ENCODE measurements at places on chromosomes 13 and 19.

- no peak for DNase-seq
These were observed 16.3 kb downstream of the S1PR2 start for GRCh38 chr19:10214784-10215183.

DNA sequence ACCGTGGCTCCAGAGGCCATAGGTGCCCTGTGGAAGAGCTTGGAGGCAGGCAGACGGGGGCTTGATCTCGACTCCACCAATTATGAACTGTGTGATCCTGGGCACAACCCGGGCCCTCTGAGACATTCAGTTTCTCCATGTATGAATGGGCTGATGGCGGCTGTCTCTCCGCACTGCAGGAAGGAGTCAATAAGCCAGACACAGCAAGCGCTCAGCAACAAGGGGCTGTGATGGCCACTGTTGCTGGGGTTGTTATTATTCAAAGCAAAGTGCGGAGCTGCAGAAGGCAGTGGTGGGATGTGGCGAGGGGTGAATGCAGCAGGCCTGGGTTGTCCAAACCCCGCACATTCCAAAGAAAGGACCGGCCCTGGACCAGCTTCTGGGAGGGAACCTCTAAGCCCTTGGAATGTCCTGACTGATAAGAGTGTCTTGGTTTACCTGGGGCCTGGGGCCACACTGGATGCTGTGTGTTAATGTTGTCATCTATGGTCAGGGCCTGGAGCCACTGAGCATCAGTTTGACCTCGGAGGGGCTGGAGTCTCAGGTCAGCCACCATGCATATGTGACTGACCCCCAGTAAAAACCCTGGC is 8.3 kb downstream of the TMEM143 start:
- DNase-seq = no peak

DNA sequence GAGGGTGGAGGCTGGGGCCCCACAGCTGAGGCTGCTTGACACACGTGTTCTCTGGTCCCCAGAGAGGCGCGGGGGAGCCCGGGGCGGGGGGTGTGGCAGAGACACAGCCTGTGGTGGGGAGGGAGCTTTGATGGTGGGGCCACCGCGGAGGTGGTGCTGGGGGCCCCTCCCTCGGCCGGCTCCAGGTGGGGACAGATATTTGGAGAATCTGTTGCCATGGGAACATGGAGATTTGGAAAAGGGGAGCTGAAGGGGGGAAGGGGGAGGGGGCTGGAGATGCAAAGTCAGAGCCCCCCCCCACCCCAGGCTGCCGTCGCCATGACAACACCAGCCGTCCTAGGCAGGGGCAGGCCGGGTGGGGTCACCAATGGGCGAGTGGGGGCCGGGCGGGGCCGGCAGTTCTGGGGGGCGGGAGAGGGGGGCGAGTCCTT is 1.2 kb downstream of the PRKCG start:
- DNase-seq = no peak

DNA sequence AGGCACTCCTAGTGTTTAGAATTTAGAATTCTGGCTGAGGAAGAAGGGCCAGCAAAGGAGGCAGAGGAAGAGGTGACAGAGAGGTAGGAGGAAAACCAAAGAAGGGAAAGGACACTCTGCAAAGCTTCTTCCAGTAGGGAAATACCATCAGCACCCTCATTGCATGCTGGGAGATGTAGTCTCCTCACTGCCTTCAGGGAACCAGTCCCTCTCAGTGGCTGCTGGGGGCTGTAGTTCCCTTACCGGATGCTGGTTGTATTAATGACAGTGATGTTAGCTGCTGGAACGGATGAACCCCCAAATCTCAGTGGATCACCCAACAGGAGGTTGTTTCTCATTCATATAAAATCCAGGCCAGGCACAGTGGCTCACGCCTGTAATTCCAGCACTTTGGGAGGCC is 10.1 kb downstream of the GRIN2D start:
- no peak for DNase-seq

DNA sequence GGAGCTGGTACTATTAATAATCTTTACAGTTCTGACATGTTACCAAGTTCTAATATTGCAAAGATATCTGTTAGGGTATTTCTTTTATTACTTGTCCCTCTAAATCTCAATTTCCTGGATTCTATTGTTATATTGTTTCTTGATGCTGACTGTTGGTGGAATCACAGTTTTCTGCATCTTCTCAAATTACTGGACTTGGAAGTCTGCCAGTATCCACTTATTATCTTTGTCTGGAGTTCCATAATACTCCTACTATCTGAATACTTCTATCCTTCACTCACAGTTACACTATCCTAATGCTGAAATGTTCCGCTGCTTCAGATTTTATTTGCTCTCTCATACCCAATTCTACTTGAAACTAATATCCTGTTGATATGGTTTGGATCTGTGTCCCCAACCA is 1985.7 kb upstream of the PRR20A start:
- no peak for DNase-seq

DNA sequence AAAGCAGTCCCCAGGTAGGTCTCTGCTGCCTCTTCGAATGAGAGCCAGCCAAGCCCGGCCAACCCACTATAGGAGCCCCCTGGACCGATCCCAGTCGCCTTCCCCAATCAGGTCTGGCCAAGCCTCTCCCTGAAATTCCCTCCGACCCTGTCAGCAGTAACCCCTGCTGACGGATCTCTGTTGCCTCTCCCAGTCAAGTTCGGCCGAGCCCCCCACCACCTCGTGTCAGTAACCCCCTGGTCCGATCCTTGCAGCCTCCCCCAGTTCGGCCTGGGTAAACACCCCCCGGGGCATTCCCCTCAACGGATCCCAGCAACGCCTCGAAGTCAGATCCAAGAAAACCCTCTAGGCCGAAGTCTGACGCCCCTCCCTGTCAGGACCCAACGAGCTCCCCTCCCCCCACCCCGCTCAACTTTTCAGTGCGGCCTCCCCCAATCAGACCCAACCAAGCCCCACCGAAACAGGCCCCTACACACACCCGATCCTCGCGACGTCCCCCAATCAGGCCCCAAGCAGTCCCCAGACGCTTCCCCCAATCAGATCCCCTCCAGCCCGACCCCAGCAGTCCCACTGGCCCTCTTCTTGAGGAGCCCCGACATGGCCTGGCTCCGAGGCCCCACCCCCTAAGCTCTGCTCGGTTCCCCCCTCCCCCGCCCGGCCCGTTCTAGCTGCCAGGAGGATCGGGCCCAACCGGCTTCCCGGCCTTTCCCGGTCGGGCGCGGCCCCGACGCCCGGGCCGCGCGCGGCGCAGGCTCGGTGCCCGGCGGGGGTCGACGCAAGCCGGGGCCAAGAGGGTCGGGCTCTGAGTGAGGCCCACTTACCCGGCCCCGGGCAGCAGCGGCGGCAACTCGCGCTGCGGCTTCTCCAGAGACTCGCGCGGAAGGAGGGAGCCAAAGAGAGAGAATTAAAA is 1.8 kb downstream of the TNPO2 start:
- peak; percentile 57 for DNase-seq

DNA sequence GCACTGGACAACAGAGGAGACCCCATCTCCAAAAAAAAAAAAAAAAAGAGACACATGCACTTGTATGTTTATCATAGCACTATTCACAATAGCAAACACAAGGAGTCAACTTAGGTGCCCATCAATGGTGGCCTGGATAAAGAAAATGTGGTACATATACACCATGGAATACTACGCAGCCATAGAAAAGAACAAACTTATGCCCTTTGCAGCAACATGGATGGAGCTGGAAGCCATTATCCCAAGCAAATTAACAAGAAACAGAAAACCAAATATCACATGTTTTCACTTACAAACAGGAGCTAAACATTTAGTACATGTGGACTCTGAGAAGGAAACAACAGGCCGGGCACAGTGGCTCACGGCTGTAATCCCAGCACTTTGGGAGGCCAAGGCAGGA is 155.7 kb downstream of the ABCC4 start:
- no peak for DNase-seq
